Dermis blood vessel endothelial cell (primary cell): ENCODE measurements at places on chromosomes 5 and 9.
A peak's percentile ranks its signal among the peaks of the same experiment; 100 is the strongest.

DNA sequence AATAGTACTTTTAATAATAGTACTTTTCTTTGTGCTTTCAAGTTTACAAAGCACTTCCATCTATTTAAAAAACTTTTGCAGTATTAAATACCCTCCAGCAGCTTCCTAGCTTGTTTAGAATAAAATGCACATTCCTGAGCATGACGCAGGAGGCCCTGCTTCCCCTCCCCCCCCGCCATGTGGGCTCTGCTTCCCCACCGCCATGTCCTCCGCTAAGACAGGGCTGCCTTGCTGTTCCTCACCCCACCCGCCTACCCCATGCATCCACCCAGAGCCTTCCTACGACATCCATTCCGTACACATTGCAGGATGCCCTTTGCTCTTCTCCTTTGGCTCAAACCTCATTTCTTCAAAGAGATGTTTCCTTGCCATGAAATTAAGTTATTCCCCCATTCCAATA is 205.9 kb upstream of the MSX2 start:
- no peak for DNase-seq

- DNase-seq, result peak; percentile 43
Measured at GRCh38 chr5:102670224-102670836, 84.8 kb upstream of the PAM start.

DNA sequence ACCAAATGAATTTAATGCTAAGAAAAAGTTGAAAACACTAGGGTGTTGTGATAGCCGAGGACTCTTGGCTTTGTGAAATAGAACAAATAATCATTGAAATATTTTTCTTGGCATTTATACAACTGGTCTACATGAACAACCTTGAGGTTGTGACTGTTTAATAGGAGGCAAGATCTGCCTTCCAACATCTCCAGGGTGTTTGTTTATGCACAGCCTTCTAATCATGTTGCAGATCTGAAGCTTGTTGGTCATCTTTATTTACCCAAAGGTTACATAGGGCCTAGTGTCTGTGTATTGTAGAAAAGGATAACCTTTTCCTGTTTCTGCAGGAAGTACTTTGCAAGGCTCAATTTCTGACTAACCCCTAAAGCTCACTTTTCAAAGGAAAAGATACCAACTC is 65.2 kb upstream of the RANBP3L start:
- DNase-seq, result no peak

- no peak for DNase-seq
Measured at GRCh38 chr9:72952381-72952690, 517 bp downstream of the ALDH1A1 start.

DNA sequence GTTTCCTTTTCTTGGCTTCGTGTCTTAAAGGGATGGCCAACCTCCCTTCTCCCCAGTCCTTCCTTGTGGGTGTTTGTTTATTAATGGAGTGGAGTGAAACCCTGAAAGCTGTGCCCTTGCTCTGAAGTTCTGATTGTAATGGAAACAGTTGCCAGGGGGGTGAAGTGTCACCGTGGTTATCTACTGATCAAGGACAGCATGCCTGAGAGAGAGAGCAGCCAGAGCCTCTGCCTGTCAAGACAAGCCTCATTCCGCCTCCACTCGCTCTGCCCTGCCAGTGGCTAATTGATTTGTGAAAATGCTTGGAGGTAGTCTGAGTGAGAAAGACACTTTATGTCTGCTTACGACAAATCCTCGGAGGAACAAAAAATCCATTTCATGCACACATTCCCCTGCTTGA is 143.7 kb upstream of the SLC30A5 start:
- no peak for DNase-seq

DNA sequence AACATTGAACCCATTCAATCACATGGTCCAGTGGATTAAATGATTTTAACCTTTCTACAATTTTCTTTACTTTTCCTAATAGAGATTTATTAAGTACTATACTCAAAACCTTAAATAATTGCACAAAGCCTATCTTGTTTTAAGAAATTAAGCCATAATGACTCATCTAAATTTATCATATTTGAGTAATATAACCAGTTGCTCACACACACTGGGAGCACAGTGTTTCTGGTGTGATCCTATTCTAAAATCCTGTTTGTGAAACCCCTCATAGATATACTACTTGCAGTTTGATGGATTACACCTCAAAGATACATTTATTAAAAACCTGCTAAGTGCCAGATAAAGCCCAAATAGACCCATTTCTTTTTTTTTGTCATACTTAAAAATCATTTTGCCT is 668.3 kb upstream of the CDH18 start:
- DNase-seq, result no peak

DNA sequence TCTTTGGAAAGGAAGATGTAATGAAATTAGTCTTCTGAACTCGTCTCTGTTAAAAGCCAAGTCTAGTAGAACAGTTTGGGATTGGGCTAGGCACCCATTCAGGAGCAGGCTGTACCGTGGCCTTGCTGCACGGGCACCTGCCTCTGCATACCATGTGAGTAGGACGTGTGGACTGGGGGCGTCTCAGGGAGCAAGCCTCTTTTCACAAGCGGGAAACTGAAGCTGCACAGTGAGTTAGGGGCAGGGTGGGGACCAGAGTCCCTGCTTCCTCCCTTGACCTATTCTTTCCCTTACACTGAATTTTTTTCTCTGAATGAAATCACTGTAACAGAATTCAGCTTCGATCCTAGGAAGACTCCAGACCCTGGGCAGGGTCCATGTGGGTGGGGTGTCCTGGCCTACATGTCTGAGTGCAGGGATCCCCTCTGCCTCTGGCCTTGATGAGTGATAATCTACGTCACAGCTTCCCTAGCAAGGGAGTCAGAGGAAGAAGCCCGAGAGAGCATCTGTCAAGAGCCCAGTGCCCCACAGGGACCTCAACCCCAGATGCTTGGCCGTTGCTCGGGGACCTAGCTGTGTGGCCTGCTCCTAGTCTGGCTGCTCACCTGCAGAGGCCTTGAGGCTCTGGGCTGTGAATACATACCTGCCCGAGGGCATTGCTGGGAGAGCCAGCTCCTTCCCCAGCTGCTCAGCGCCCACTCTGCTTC is 15.1 kb downstream of the PHF2 start:
- no peak for DNase-seq

- peak; percentile 72 for DNase-seq
Measured at GRCh38 chr5:115583474-115583873, 18.8 kb downstream of the TICAM2 start.

DNA sequence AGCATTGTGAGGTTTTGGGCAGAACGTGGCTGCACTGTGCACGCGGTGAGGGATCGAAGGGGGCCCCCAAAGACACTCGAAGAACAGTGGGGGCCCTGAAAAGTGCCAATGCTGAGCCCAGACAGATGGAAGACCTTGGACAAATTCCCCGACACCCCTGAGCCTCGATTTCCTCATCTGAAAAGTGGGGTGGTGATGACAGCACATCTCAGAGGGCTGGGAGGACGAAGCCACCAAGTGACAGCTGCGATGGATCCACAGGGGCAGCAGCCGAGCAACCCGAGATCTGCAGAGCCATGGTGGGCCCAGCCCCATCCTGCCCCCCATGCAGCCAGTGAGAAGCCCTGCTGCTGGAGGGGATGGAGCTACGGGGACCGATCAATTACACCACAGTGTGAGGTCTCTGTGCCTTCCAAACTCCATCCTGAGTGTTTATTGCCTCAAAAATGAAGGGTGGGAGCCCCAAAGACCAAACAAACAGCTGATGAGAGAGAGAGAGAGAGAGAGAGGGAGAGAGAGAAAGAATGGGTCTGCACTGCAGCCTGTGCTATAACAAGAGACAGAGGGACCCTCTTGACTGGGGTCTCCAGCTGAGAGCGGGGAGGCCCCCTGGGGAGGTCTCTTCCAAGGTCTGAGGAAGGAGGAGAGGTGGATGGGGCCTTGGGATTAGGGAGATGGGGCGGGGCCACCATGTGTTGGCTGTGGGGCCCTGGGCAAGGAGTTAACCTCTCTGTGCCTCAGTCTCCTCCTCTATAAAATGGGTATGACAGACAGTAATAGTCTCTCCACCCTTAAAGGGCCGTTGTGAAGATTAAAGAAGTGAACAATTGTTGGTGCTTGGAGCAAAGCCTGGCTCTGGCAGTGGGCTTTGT is 134.4 kb upstream of the IER5L start:
- DNase-seq, result no peak
